ENCODE measurements at places on chromosomes 7 and 10. TPM values are rescaled to one million over a fixed set of nuclear protein-coding genes. Genes with fewer than 3 reads are reported as not detected.

GRCh38 chr10:116470071-116470470 is 42.4 kb downstream of the PNLIPRP3 start:
- DNase-seq: no peak

- no peak for DNase-seq
Measured at GRCh38 chr10:63576501-63576900, 55.3 kb downstream of the REEP3 start.

DNA sequence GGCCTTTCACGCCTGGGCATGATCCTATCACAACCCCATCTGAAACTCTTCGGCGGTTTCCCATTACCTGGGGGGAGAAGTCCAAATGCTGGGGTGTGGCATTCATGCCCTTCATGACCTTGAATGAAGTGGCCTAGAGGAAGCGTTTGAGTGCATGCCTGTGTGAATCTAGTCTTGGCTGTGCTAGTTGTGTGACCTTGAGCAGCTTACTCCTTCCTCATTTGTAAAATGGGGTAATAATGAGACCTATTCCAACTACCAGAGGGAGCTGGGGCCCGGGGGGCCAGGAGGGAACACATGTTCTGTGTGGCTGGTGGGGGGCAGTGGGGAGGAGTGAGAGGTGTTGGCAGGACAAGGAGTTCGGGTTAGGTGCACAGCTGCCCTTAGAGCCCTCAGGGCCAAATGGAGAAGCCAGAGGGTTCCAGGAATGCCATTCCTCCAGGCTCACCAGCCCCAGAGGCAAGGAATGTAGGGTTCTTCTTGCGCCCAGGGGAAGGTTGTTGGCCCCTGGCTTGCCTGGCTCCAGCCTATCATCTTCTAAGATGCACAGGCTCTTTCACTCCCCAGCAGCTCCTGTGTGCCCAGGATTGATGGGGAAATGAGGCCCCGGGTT is 21.3 kb upstream of the TBRG4 start:
- no peak for DNase-seq

The ACTL6B gene
- not detected for total RNA-seq

DNA sequence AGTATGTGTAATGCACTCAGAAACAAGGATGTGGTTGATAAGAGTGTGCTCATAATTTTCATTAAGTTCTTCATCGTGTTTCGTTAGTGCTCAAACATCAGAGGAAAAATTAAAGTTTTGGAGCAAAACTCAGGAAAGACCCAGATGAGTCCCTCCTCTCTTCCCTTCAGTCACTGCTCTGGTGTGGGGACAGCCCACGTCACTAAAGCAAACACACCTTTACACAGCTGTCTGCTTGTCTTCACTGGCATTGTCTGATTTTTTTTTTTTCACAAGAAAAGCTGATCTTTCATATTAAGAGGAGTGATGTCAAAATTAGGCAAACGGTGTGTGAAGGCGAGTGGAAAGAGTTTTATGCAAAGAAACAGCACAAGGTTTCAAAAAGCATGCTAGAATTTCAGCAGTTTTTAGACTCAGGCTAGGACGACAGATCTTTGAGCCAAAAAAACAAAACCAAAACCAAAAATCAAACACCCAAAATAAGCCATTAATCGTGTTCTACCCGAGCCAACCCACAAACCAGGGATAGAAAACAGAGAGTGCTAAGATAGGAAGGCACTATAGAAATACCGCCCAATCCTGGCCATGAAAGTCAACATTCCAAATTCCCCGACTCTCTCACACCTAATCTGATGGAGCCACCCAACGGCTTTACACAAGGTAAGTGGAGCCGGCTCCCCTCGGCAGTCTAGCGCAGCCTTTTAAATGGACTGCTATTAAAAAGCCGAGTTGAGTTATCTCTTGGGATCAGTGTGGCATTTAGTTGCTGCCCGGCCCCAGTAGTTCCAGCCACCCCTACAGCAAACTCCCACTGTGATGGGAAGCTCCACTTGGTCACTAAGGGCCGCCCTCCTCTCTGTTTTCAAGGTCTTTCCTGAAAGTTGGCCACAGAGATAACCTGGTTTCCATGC is 27.9 kb upstream of the GATA3 start:
- peak; percentile 5 for DNase-seq

DNA sequence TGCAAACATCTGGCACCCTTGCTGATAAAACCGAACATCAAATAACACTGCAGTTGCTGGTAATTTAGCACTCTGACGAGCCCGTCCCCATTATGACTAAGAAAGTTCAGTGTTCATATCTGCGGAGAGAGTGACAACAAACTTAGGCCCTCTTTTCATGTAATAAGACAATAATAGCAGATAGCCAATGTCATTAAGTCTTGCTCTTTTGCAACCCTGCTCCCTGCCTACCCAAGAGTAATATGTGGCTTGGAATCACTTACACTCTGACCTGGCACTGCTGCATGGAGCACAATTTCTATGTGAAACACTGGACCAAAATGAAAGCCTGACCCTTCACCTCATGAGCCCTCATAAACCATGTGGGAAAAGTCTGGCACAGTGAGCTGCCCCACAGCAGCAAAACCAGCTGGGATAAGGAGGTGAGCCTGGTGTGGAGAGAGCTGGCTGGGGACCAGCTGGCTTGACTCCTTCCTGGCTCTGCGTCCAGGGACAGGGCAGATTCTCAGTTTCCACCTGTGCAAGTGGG is 86.5 kb downstream of the HIPK2 start:
- no peak for DNase-seq

DNA sequence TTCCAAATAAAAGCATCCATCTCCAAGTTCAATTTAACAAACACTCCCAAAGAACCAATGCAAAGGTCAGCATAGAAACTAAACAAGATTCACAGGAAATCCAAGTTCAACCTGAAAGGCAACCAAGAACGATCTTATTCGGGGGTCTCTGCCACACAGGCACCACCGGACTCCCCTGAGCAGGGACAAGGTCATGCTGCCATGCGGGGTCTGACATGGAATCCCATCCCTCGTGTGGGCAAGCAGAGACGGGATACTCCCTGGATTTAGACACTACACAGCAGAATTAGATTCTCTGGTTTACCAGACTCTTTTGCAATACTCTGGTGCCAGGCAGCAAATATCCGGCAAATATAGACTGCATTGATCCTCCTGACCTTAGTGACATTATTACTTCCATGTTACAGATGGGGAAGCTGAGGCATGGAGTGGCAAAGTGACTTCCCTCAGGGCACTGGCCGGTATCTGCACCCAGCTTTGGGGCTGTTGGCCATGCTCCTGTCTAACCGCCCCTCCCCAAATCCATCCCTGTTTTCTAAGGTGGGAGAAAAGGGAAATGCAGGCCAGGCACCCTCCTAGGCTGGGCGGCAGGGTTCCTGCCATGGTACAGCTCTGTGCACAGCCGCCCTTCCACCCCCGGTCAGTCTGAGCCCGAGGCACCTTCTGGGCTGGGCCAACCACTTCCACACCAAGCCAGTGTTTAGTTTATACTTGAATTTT is 111.8 kb downstream of the VIPR2 start:
- DNase-seq: no peak

DNA sequence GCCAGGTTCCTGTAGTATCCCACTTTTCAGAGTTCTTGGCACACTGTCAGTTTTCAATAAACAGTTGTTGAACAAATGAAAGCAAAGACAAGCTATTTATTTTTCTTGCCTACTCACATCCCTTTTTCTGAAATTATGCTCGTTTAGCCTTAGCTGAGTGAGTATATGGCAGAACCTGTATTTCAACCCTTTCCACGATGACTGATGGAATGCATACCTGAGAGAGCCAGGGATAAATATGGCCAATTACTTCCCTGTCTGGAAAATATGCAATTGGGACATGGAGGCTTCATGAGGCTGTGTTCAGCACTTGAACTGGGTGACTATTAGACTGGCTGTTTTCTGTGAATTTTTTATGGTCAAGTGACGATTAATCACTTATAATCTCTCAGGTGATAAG is 144.5 kb upstream of the POT1 start:
- peak; percentile 54 for DNase-seq

The AVPI1 gene
- total RNA-seq: 40.7 TPM

GRCh38 chr10:63698787-63699150 is 177.6 kb downstream of the REEP3 start:
- no peak for DNase-seq

DNA sequence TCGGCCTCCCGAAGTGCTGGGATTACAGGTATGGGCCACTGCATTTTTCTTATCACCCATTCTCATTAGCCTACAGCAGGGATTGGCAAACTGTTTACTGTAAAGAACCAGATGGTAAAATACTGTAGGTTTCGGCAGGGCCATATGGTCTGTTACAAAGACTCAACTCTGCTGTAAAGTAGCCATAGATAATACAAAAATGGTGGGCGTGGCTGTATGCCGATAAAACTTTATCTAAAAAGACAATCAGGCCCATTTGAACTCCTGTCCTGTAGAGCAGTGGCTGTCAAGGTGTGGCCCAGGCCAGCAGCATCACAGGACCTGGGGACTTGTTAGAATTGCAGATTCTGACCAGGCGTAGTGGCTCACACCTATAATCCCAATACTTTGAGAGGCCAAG is 134.3 kb downstream of the CUX1 start:
- DNase-seq: no peak

DNA sequence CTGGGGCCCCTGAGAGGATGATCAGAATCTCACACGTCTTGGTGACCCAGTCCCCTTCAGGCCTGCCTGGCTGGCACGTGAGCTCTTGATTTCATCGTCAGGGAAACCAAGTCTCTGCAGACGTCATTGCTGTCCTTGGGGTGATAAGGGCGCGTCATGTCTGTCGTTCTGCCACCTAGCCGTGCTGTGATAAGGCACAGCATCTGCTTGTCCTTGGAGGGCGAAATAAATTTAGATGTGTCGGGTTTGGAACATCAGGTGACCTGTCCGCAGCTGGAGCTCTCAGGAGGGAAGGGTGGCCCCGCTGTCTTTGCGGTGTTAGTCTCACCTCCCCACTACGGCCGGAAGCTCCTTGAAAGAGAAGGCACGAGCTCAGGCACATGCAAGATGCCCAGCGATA is 129.2 kb downstream of the GRK5 start:
- no peak for DNase-seq

DNA sequence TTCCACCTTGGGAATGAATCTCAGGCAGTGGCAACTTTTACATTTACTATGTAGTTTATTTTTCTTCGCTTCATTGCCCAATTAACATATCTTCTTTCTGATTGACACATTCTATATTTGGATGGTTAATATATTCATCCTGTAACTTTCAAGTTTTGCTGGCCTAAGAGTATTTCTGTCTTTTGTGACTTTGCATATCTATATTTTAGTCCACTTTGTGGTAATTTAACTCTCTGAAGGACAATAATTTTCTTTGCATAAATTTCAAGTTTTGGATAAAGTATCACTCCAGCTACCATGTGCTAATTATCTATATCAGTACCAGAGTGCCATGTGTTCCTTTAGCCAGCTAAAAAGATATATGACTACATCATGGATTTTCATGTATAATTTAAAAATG is 151.5 kb upstream of the KAT6B start:
- no peak for DNase-seq

GRCh38 chr7:27196287-27196767 is 3.6 kb downstream of the HOXA13 start:
- peak; percentile 89 for DNase-seq

The PLEKHS1 gene
- total RNA-seq: not detected

DNA sequence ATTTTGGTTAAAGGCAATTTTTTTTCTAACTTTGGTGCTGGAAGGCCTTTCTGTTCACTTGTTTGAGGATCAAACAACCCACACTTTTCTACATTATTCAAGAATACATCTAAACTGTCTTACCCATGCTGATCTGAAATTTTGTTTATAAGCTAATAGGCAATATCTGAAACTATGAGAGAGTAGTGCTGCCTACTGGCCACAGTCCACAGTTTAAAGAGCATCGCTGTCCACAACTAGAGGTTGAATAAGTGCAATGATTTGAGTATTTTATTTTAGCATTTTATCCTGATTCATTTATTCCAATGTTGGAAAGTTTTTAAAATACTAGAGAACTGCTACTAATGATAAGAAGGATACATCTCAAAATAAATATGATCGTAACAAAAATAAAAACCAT is 306.9 kb downstream of the ELMO1 start:
- DNase-seq: no peak

- DNase-seq: no peak
Measured at GRCh38 chr10:96288151-96288621, 16.0 kb upstream of the DNTT start.

- no peak for DNase-seq
Measured at GRCh38 chr10:62402508-62402907, 28.3 kb downstream of the ZNF365 start.

DNA sequence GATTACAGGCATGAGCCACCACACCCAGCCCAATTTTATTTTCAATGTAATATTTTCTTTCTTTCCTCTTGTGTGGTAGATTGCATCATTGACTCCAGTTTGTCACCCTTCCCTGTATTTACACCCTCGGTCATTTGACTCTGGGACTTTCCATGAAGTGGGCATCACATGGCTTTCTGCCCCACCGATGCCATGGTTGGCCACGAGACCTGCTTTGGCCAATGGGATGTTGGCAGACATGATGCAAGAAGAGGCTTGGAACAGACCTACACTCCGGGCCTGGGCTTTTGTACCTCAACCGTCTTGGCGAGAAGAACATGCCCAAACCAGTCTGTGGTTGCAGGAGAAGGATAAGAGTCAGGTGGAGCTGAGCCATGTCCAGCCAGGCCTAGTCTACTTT is 38.8 kb upstream of the CACUL1 start:
- DNase-seq: no peak

The FKBP6 gene
- not detected for total RNA-seq

DNA sequence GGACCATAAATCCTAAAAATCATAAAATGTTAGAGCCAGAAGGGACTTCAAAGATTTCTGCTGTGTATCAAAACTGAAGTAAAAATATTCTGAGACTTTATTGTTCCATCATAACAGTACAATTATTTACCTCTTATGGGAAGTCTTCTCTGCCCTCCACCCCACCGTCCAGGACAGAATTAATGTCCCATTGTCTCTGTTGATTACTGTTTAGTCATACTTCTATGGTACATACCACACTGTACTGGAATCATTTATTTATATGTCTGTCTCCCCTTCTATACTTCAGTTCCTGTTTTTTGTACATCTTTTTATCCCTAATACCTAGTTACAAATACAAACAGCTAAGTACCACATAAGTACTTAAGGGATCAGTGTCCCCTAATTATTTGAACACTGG is 91.4 kb upstream of the CAPZA2 start:
- DNase-seq: peak; percentile 10

The SCD gene
- 121 TPM for total RNA-seq

GRCh38 chr10:106179430-106179829 is 985.1 kb downstream of the SORCS1 start:
- DNase-seq: no peak

- DNase-seq: no peak
Measured at GRCh38 chr7:67008260-67008659, 11.6 kb downstream of the TYW1 start.

GRCh38 chr7:42624471-42624870 is 287.4 kb downstream of the C7orf25 start:
- peak; percentile 43 for DNase-seq

The HOXA6 gene
- total RNA-seq: 6.9 TPM

DNA sequence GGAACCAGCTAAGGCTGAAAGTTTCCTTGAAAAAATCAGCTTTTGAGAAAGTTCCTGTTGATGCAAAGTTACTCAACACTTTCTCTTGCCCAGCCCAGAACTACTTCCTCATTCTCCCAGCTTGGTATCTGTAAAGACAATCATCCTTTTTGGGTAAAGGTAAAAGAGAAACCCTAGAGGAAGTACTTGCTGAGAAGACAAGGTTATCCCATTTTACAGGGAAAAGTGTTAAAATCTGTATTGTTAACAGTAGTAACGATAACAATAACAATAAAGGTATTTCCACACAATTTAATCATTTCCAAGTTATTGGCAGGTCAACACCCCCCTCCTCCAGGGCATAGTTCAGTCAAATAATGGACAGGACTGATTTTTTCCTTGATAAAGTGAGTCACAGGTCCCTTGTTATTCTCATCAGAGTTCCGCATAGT is 2.4 kb downstream of the ALOX5 start:
- DNase-seq: peak; percentile 31

- no peak for DNase-seq
Measured at GRCh38 chr7:43461349-43462024, 121.4 kb upstream of the STK17A start.
